ENCODE measurements at places on chromosomes 12 and 14.

DNA sequence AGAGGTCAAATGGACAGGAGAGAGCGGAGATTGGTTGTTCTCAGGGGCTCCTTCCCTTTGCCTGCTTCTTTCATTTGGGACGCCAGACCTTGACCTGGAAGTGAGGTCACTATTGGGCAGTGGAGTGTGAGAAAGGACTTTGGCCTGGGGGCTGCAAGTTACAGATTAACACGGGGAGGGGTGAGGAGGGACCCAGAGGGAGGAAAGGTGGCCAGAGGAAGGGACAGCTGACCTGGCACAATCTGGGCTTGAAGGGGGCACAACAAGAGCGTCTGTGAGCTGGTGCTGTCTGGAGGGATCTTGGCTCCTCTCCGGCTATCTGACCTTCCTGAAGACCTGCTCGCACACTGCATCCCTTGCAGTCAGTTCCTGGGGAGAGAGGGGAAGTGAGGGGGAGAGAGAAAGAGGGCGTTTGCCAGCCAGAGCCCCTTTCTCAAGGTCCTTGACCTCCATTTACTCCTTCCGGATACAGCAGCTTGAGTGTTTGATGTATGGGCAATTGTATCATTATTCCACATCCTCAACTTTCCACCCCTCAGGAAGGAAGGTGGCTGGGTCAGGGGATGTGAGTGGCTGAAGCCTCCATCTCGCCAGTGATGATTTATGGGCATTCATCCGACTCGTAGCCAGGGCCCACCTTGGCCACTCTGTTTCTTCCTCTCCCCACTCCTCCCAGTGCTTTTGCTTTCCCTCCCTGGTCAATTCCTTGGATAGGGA lies 4.7 kb downstream of the RBP5 start:
- DNase-seq: no peak

DNA sequence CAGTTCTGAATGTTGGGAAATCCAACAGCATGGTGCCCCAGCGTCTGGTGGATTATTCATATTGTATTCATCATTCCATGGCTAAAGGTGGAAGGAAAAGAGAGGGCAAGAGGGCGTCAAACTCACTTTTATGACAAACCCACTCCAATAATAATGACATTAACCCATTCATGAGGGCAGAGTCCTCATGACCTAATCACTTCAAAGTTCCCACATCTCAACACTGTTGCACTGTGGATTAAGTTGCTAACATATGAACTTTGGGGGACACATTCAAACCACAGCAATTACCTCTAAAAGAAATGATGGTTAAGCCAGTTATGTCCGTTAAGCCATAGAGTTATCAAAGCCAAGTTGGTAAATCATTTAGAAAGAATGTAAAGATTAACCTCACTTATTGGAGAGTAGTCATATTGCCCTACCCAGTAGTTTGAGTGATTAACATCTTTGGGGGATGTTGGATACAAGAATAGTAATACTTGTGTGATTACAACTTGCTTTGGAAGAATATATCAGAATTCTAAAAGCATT lies 212.4 kb upstream of the FLRT2 start:
- no peak for DNase-seq

- no peak for DNase-seq
Measured at GRCh38 chr14:104157016-104157928, 18.9 kb downstream of the KIF26A start.

DNA sequence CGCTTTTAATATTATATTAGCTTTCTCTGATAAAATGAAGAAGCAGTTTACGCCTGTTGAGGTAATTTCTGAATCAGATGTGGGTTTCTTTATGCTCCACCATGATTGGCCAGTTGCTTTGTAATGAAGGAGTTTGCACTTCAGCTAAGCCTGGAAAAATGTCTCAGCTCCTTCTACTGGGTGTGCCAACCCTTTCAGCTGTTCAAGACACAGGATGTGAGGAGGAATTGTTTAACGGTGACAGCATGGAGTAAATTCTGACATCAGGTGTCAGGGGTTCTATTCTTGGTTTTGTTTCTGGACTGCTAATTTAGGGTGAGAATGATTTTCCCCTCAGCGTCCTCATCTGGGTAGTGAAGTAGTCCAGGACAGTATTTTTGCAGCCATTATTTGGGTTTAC lies 43.5 kb downstream of the FLRT2 start:
- DNase-seq: no peak

- DNase-seq: no peak
Measured at GRCh38 chr12:9049520-9050133, 60.3 kb downstream of the KLRG1 start.
